ENCODE measurements at places on chromosomes 6 and 20. TPM values are rescaled to one million over a fixed set of nuclear protein-coding genes. Genes with fewer than 3 reads are reported as not detected.

The FGD2 gene
- total RNA-seq: 14.0 TPM

- DNase-seq: peak; percentile 37
Measured at GRCh38 chr6:2725999-2726567, 24.6 kb downstream of the MYLK4 start.

DNA sequence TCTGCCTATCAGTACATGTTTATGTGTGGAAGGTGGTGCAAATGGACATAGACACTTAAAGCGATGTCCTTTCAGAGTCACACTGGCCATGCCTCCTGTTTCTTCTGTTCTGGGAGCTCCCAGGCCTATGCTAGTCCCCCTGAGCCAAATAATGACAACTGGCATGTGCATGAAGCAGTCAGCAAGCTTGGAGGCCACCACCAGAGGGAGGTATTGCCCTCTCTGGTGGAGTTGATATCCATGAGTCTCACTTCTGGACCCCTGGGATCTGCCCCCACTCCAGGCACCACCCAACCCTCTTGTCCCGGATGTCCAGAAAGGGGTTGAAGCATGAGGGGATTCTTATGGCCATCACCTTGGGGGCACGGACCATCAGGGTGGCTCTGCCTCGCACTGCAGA, 172.2 kb downstream of the AIG1 start:
- peak; percentile 29 for DNase-seq

GRCh38 chr6:113281014-113281413, 576.1 kb upstream of the MARCKS start:
- DNase-seq: no peak

The MEP1A gene
- not detected for total RNA-seq

GRCh38 chr20:49285813-49286494, 8.1 kb upstream of the ZNFX1 start:
- DNase-seq: no peak

The CHRNA4 gene
- total RNA-seq: not detected

GRCh38 chr6:4446982-4447381, 311.6 kb upstream of the ECI2 start:
- DNase-seq: no peak

- peak; percentile 81 for DNase-seq
Measured at GRCh38 chr6:158220786-158221442, 52.8 kb downstream of the GTF2H5 start.

- no peak for DNase-seq
Measured at GRCh38 chr6:167776906-167777627, 49.6 kb upstream of the AFDN start.

The PLEKHG1 gene
- total RNA-seq: 6.9 TPM

The ADGB gene
- total RNA-seq: not detected

- peak; percentile 71 for DNase-seq
Measured at GRCh38 chr20:37411408-37412219, 65.7 kb downstream of the SRC start.

GRCh38 chr6:15148356-15148946, 97.4 kb upstream of the JARID2 start:
- no peak for DNase-seq

The LPA gene
- not detected for total RNA-seq

DNA sequence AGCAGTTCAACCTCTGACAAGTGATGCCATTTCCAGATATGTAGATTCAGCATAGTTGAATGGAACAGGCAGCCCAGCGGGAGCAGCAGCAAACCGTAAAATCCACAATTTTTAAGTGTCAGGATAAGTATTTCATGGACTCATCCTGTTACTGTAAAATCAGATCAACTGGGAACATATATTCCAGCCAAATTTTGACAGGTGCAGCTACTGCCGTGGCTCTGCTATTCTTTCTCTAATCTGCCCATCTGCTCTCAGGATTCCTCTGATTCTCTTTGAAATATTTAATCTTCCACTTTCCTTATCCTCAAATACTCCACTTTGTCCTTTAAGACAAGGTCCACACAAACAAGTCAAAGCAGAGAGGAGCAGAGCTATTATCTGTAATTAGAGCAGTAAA, 245.4 kb upstream of the ASCC3 start:
- no peak for DNase-seq
